DND-41 (cell line): ENCODE measurements at places on chromosomes 3 and 15.

DNA sequence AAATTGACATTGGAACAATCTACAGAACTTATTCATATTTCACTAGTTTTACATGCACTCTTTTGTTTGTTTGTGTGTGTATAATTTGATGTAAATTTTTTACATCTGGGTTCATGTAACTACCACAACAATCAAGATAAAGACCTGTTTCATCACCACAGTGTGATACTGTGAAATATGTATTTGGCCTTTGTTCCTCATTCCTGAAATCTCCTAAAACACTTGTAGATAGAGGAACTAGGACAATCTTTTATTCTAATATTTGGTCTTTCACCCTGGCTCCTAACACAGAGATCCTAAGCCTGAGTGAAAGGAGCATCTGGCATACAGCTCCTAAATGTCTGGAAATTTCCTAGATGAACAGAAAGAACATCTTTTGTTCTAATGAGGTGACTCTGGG is 155.0 kb upstream of the GPR149 start:
- no peak for DNase-seq

GRCh38 chr3:123546133-123546755 is 38.6 kb downstream of the HACD2 start:
- DNase-seq = no peak

DNA sequence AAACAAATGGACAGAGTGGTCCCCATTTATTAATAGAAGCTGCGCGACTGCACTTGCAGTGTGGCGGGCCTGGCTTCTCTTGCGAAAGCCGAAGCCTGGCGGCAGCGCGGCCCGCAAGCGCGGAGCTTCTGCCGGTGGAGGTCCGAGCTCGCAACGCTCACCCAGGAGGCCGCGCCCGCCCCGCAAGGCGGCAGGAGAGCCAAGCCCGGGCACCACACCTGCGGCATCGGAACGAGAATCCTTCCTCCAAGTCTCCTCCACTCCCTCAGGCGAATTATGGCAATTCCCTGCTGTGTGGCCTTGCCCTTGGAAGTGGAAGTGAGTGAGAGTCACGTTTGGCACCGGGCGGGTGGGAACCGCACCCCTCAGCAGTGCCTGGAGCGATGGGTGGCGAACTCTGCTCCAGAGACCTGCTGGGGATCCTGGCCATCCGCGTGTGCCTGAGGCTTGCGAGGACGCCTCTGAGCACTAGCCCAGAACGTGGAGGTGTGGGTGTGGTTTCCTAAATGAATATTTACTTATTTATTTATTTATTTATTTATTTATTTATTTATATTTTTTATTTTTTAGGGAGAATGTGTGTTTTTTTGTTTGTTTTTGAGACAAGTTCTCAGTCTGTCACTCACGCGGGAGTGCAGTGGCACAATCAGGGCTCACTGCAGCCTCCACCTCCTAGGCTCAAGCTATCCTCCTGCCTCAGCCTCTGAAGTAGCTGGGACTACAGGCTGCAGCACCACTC is 133.7 kb upstream of the UBE2E1 start:
- DNase-seq = no peak

- no peak for DNase-seq
These were observed 776.5 kb downstream of the ROBO2 start for GRCh38 chr3:77816366-77816765.

GRCh38 chr15:40088929-40089755 is 19.5 kb downstream of the BMF start:
- no peak for DNase-seq

DNA sequence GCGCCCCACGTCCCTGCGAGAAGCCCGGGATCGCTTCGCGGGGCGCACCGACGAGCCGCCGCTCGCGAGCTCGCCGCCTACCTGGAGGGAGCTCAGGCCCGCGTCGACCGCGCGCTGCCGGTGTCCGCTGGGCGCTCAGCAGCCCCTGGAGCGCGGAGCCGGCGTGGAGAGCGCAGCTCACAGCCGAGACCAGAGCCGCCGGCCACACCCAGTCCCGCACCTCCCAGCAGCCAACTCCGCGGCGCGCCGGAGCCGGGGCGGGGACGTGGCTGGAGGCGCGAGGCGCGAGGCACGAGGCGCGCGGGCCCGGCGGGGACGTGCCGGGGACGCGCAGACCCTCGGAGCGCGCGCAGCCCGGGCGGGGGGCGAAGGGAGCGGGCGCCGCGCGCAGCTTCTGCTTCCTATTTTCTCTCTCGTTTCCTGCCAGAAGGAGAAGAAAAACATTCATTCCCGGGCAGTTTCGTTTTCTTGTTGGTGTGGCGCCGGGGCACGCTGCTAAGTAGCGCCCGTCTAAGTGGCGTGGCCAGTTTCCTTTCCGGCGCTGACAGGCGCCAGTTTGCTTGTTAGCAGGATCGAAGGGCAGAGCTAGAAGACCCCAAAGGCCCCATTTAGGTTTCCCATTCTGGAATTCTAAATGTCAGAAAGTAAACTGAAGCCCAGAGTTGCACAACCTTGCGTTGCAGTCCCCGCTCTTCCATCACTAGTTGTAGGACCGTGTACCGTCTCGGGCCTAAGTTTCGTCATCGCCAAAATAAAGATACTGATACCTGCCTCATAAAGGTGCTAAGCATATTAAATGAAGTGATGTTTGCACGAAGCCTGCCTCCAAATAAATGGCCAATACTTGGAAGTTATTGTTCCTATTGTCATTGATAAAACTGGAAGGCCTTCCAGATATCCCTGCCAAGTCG is at the start of gene GNB4:
TSS of gene GNB4 (minus strand) at position 206 of the 911 bp plus-strand sequence. CDS start 25,270 bp downstream, outside the sequence.
- peak; percentile 82 for DNase-seq

DNA sequence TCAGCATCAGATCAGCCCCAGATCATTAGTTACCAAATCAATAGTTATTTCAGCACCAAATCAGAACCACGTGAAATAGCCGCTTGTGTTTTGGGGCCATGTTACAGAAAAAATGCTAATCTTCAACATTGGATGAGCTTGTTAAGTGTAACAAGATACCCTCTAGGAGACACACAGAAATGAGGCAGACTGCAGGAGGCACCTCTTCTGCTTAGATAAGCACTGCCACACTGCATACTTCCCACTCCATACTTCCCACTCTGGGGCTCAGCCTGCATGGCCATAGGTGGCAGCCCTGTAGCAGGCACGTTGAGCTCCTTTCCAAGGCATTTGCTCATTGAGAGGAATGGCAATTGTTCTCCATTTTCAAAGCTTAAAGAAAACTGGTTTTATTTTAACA is 73.3 kb downstream of the CHCHD6 start:
- no peak for DNase-seq

DNA sequence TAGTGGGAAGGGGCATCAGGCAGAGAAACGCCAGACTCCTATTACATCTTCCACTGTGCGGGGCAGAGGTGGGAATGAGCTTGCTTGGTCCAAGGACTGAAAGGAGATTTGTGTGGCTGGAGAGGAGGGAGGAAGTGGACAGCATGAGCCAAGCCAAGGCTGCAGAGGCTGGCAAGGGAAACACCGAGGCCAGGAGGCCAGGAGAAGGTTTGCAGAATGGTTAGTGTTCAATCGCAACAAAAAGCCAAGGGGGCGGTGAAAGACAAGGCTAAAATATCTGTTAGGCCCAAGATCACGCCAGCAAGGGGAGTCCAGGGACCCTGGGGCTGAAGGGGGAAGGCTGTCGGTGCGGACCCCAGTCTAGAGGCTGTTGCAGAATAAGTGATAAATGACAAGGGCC is 75.8 kb downstream of the CPN2 start:
- no peak for DNase-seq

DNA sequence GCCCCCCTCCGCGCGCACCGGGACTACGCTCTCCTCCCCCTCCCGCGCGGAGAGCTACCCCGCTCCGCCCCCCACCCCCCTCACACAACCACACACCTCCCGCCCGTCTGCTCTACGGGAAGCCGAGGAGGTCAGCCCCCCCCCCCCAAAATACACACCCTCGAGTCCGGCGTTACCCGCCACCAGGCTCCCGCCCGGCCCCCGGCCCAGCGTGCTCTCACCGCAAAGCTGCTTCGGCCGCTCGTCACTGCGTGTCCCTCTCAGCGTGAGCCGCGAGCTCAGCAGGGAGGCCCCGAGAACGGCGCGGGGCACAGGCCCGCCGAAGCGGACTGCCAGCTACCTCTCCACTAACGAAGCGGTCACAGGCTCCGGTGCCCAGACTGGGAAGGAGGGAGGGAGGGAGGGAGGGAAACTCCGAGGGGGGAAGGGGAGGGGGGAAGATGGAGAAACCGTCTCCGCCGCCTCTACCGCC is 252 bp downstream of the SIN3A start:
- DNase-seq = no peak

GRCh38 chr15:85452436-85452835 is 72.0 kb downstream of the AKAP13 start:
- DNase-seq = no peak

- DNase-seq = no peak
These were observed 28.8 kb downstream of the LIMD1 start for GRCh38 chr3:45623393-45623792.

- DNase-seq = no peak
These were observed 28.5 kb downstream of the SLCO2A1 start for GRCh38 chr3:134001251-134001650.

DNA sequence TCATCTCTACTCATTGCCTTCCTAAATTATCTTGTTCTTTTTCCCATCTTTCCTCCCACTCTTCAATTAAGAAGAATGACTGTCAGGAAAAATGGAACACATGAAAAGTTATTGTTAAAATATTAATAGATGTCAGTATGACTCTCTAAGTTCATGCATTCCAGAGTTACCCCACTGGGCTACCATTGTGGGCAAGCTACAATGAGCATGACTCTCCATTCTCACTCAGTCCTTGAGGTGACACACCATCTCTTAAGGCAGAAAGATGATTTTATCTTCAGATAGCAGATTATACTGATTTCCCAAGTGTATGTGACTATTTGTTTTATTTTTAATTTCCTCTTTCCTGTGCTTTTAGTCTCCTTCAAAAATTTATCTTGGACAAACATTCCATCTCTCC is 144.3 kb downstream of the ALCAM start:
- DNase-seq = no peak

- no peak for DNase-seq
These were observed 891 bp downstream of the ENTPD3 start for GRCh38 chr3:40387895-40388254.

GRCh38 chr3:121592856-121593702 is at the start of gene FBXO40:
Gene FBXO40 (plus strand): TSS chr3:121593379. CDS start chr3:121620576, 27,197 bp downstream.
- no peak for DNase-seq

GRCh38 chr15:52103217-52104207 is 9.1 kb downstream of the BCL2L10 start:
- no peak for DNase-seq

GRCh38 chr15:68429691-68430470 is 2.1 kb downstream of the ITGA11 start:
- DNase-seq = no peak

DNA sequence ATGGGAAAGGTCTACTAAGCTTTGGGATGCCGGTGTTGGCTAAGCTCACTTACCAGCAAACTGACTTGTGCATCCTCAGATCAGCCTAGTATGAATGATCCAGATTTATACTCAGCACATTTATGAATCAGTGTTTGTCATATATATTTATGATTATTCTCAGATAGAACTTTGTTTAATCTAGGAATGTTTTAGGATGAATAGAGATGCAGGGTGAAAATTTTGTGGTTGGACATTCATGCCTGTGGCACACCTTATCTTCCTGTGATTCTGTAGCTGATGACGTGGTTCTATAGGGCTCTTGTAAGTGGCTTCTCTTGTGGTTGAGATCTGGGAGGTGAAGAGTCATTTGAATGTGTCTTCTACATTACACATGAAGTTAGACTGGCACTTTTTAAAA is 11.4 kb downstream of the CDIN1 start:
- no peak for DNase-seq

DNA sequence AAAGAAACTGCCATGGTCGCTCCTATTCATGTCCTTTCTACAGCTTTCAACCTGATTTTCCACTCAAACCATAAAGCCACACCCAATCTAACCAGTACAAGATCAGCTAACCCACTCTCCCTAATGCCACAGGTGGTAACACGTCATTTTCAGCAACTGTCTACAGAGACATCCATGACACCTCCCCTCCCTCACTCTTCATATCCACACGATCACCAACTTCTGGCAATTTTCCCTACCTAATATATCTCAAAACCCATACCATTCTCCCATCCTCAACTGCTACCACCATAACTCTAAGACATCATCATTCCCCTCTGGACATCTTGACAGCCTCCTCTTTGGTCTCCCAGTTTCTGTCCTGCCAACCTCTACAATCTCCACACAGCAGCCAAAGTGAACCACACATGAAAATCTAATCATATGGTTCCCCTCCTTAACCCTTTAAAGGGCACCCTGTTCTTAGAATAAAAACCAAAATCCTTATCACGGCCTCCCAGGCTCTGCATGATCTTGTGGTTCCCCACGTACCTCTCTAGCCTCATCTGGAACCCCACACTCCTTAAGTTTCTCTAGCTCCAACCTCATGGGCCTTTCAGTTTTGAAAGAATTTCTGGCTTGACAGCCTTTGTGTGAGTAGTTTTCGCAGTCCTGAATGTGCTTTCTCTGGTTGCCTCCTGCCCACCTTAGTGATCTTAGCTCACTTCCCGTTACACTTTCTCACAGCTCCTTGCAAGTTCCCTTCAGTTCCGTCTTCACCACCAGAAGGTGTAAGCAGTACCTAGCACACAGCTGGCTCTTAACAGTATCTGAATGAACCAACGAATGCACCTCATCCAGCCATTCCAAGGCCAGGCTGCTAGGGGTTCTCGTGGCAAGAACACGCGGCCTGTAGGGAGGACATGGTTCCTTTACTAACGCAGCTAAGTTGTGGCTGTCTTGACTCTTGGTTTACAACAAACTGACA is 33.4 kb downstream of the SPINK8 start:
- DNase-seq = peak; percentile 36

DNA sequence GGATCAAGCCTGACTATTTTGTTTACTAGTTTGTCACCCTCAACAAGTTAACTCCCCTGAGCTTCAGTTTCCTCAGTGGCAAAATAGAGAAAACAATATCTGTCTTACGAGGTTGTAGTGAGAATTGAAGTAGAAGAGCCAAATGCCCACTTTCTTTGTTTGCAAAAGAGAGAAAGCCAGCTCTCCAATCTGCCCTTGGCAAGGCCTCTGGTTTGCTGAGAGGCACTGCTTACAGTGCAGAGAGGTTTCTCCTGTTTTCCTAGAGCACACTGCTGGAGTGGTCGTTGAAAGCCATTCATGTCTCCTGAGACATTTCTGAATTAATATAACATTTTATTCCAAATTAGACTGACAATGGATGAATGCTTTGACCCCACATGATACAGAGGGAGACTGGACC is 260.5 kb upstream of the IGF1R start:
- no peak for DNase-seq

- no peak for DNase-seq
These were observed 7.7 kb downstream of the SLCO3A1 start for GRCh38 chr15:91861223-91861622.

DNA sequence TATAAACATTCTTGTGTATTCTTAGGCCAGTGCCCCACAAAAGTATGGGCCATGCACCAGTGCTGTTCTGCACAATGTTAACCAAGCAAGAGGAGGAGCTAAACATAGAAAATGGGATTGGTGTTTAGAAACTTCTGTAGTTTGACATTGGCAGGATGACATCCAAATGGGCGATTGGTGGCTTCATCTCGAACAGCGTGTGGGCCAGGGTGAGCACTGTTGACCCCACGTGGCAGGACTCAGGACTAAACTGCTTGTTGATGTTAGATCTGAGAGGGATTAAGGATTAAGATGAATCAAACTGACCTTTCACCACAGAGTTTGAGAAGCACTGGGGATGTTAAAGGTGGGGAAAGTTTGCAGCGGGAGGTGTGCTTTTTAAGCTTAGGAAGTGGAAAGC is 31.9 kb downstream of the ZNF710 start:
- no peak for DNase-seq

- no peak for DNase-seq
These were observed 4.5 kb downstream of the CPN2 start for GRCh38 chr3:194346621-194347020.

GRCh38 chr3:40780925-40781406 is 256.2 kb downstream of the ZNF621 start:
- DNase-seq = no peak
